Activated T-cell treated with anti-CD3 and anti-CD28 coated beads for 48 hours (primary cell): ENCODE measurements at places on chromosomes 3 and 15.

GRCh38 chr3:73026111-73026759 is 29.6 kb downstream of the PPP4R2 start:
- no peak for DNase-seq

DNA sequence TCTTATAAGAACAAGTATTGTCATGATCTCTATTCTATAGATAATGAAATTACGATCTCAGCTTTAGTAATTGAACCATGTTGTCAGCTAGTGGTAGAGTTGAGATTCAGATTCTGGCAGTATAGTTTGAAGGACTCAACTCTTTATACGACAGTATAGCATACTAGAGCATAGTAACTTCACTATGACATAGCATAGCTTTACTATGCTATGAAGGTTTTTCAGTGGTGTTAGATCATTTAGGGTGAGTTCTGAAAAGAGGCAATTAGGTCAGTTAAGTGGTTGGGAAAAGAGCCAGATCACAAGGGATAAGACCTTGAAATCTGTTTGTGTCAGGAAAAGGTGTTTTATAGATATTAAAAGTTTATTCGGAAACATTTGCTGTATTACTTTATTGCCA is 8.1 kb downstream of the STX19 start:
- DNase-seq: no peak

DNA sequence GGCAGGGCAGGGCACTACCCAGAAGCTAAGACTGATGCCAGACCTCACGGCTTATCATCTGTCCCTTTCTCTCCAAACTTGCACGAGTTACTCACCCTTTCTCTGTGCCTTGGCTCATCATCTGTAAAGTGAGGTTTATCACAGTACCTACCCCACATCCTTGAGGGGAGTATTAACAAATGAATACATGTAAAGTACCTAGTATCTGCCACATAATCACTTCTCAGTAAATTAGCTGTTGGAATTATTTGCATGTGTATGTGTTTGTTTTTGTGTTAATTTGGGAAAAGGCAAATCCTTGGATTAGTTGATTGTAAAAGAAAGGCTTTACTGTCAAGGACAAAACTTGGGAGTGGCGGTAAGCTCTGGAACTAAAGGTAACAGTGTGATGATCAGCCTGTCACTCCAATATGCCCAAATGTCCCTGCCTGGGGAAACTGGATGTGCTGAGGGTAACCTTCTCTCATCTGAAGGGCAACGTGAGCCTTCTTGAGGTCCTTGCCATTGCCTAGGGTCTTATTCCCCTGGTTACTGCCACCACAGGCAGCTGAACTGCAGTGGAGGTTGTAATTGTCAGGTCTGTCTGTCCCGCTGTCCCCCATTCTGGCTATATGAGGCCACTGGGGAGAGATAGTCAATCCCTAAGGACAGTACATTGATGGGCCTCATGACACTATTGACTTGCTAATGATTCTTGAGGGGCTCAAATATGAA is 269.4 kb downstream of the CLSTN2 start:
- DNase-seq: no peak

- DNase-seq: no peak
These were observed 32.3 kb downstream of the VGLL4 start for GRCh38 chr3:11611341-11611799.

GRCh38 chr3:42545284-42545900 is 36.4 kb downstream of the SEC22C start:
- DNase-seq: no peak

DNA sequence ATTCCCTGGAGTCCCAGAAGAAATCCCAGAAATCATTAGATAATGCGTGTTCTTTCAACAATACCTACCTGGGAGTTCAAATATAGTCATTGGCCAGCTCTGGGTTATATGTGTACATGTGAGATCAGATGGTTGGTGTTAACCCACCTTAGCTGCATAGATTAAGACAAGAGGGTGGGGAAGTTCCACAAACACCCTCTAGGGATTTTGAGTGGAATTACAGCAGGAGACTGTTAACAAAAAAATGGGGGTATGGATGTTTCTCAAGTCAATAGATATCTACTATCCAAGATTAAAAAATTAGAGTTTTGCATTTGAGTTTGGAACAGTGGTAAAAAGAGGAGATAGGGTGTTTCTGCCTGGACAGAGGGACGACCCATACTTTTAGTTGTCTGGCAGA is 282.5 kb upstream of the CNTN3 start:
- no peak for DNase-seq

DNA sequence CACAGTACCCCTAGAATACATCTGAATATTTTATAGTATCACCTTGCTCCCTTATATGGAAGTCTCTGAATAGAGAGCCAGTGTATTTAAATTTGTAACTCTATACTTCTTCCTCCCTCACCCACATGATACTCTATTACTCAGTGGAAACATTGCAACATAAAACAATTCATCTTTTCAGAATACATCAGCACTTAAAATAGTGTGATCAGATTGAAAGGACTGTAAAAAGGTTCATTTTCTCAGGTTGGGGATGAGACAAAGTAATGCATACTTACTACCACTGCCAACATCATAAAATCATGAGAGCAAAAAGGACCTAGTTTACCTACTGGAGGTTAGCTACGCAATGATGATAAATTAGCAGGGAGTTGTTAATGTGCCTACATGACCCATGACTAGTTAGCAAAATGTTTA is 13.8 kb upstream of the THRB start:
- DNase-seq: no peak

DNA sequence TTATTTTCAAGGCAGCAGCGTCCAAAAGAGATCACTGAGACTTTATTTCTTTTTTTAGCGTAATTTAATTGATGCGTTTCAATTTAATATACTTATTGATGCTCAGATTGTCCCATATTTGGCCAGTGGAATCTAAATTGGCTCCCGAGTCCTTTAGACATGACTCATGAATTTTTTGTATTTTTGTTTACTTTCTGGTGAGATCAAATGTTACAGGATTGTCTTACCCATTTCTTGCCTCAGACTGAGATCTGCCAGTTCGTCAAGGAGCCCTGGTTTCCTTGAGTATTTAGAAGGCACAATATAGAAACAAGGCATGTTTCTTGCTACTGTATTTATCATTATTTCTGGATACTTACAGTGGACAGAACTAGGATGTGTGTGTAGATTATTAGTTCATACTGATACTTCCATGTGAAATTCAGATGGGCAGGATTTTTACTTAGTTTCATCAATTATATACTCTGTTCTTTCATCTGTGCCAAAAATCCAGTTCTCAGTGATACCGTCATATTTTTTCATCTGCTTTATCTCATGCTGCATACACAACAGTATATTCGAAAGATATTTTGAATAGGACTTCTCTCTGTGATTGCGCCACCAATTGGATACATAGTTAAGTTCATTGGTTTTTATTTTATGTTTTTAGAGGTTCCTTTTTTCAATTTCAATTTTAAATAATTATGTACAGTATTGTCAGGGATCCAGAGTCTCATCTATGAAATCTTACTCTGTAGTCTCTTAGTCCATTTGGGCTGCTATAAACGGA is 436.9 kb upstream of the C2CD4B start:
- no peak for DNase-seq

DNA sequence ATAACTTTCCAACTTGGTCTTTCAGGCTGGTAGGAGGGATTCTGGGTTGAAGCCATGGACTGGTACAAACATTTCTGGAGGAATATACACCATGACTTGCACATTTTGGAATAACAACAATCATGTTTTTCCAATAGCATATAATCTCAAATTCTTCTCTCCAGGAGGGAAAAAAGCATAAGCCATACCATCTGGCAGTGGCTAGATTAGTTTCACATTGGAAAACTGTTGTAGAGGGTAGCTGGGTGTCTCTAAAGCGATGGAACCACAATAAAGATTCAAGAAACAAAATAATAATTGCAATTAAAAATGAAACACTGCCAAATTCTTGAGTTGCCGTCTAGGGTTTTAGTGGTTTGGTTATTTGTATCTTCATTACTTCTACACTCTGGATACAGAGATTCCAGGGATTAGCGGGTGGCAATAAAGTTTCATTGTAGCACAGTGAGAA is 278.5 kb upstream of the RASGRP1 start:
- no peak for DNase-seq

GRCh38 chr3:173732237-173732636 is 334.7 kb downstream of the NLGN1 start:
- no peak for DNase-seq

- no peak for DNase-seq
These were observed 134.8 kb upstream of the CNTN4 start for GRCh38 chr3:1963896-1964295.

DNA sequence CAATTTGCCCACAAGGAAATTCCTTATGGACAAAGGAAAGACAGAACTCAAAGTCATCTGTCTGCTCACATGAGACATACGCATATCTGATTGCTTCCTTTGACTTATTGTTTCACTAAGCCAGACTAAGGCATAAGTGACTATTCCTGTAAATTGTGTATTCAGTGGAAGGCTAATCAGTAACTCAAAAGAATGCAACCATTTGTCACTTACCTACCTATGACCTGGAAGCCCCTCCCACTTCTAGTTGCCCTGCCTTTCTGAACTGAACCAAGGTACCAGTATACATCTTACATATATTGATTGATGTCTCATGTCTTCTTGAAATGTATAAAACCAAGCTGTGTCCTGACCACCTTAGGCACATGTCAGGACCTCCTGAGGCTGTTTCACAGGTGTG is 53.5 kb upstream of the PROK2 start:
- no peak for DNase-seq

GRCh38 chr3:143271136-143271535 is 151.6 kb downstream of the CHST2 start:
- DNase-seq: no peak

- no peak for DNase-seq
These were observed 630.9 kb downstream of the PYDC2 start for GRCh38 chr3:192091831-192092230.

DNA sequence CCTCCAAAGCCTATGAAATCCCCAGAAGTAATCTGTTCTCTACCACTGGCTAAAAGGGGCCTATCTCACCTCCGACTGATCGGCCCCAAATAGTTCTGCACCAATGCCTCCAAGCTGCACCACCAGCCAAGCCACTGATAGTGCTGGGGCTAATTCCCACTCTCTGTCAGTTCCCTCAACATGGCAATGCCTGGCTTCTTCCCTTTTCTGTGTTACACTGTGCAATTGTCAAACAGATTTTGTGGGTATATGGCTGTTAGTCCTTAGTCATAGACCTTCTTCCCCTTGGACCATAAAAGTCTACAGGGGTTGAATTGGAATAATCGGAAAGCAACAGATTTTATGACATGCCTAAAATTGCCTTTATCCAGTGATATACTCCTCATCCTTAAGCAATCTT is 9.3 kb upstream of the UBE2E2 start:
- DNase-seq: no peak

GRCh38 chr3:31252216-31253185 is 280.2 kb upstream of the STT3B start:
- DNase-seq: no peak

DNA sequence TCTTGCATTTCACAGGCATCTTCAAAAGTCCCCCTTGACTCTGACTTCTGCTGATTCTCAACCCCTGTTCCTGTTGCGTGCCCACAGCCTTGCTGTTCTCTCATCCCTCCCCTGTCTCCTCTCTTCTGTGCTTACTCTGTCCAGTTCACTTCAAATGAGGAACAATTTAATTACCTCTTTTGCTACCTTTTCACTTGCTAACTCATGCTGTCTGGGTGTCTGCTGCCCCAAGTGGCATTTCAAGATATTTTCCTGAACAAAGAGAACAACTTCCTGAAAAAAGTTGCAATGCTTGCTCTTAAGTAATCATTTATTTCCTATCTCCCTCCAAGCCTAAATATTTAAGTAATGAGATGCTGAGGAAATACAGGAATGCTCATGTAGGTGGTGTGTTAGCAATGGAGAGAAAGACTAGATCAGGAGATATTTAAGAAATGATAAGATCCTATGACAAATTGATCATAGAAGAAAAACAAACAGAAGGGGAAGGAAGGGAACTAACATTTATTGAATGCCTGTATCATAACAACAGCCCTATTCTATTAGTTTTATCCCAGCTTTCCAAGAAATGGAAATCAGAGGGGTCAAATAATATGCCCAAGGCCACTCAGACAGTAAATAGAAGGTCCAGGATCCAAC is 42.2 kb downstream of the SV2B start:
- no peak for DNase-seq

GRCh38 chr3:195885036-195885891 is 23.1 kb downstream of the TNK2 start:
- no peak for DNase-seq

GRCh38 chr3:124760601-124761000 is 30.3 kb downstream of the UMPS start:
- DNase-seq: no peak

DNA sequence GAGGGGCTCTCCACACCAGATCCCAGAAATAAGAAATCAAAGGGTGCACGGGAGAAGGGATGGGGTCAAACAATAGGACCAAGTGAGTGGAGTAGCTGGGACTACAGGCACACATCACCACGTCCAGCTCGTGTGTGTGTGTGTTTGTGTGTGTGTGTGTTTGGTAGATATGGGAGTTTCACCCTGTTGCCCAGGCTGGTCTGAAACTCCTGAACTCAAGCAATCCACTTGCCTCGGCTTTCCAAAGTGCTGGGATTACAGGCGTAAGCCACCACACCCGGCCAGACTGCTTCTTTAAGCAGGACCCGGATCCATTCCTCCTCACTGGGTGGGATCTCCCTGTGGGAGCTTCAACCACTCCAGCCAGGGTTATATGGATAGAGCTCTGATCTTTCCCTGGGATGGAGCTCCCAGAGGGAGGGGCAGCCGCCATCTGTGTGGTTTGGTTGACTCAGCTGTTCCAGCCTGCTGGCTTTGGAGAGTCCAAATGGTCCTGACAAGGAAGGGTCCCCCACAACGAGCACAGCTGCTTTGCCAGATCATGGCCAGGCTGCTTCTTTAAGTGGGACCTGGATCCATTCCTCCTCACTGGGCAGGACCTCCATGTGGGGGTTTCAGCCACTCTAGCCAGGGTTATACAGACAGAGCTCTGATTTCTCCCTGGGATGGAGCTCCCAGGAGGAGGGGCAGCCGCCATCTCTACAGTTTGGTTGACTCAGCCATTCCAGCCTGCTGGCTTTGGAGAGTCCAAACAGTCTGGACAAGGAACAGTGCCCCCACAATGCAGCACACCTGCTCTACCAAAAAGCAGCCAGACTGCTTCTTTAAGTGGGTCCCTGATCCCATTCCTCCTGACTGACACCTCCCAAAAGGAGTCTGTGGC is 9.1 kb upstream of the AVEN start:
- DNase-seq: no peak

DNA sequence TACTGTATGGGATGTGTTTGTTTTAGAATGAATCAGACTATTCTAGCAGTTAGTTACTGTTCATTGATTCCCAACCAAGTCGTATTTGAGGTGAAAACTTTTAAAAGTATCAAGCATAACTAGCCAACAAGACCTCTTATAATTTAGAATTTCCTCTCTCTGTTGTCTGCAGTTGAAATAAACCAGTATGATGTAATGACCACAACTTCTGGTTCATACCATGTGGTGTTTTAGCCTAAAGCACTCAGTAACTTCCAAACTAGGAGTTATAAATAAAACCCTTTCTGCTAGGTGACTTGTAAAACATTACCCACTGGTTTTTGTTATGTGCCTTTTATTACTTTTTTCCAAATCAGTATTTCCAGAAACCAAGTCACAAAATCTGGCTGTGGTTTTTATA is 19.8 kb upstream of the P2RY12 start:
- DNase-seq: no peak
